ENCODE measurements at places on chromosomes 11 and 22.

DNA sequence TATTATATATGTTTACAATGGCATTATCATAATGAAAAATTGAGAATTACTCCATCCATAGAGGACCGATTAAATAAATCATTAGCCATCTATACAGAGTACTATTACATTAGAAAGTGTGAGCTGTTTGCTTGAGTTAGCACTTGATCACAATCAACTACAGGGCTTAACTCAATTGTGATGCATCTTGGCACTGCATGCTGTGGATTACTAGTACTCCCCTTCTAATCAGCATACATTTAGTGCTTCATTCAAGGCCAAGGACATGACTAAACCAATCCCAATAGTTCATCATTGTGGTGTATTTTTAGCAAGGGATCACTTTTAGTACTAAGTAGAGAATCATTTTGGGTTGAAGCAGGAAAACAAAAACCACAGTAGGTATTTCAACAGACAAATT, 23.5 kb upstream of the ARHGAP42 start:
- no peak for DNase-seq

DNA sequence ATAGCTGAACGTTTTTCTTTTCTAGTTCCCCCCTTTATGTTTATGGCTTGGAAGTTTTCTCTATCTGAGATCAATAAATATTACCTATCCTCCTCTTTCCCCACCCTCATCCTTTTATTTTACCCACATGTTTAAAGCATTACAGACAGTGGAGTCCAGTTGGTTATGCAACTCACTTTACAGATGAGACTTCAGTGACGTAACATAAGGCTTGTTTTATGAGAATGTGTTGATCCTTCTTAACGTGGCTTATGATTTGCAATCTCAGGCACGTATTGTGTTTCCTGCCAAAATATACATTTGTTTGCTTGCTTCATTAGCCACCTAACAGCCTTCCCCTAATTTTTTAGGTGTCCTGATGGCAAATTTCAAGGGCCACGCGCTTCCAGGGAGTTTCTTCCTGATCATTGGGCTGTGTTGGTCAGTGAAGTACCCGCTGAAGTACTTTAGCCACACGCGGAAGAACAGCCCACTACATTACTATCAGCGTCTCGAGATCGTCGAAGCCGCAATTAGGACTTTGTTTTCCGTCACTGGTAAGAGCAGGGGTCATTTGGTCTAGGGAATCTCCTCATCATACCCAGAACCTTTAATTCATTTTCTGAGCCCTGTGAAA, 36.6 kb downstream of the TMEM45B start:
- DNase-seq = no peak

DNA sequence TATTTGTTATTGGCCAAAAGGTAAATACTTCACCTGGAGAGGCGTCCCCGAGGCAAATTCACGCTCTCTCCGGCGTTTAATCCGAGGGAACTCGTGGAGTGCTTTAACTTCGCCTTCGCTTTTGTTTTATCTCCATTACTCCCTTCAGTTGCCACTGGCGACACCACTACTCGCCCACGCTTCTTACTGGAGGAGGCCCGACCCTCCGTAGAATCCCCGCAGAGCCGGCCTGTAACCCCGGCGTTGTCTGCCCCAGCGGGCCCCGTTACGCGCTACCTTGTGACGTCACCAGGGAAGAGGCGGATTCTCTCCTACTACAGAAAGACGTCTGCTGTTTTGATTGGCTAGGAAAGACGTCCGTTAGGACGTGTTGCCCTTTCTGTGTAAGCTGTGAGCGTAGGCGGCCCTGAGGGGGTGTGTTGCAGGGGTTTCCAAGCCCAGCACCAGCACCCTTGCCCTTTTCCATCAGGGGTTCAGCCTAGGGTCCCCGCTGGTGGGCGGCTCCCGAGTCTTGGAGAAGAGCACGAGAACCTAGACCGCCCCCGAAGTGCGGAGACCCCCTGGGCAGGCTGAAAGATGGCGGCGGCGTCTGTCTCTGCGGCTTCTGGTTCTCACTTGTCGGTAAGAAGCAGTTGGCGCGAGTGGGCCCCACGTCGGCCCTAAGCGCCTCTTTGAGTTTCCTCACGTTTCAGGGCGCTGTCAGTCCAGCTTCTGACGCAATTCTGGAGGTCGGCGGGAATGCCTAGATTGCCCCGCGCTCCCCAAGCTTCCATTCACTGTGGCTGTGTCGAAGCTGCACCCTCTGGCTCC, at the start of gene CEP57:
Gene CEP57 (plus strand): TSS at position 376 of the 810 bp plus-strand sequence. CDS start 201 bp downstream, at position 577.
- DNase-seq = peak; percentile 97

DNA sequence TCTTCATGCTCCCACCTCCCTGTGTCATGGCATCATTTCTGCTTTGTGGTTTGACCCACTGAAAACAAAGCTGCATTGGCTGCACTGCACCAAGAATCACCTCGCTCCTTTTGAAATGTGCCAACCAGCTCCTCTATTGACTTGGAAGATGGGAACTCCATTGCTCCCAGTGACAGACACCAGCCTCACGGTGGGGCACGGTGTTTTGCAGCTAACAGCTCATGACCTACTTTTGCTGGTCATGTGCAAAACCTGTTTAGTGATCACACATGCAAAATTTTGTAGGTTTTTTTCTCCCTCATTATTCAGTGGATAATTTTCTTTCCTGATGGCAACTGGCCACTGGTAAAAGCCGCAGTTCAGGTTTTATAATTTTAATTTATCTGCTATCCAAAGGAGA, 36.8 kb downstream of the ARFGAP2 start:
- DNase-seq = no peak

DNA sequence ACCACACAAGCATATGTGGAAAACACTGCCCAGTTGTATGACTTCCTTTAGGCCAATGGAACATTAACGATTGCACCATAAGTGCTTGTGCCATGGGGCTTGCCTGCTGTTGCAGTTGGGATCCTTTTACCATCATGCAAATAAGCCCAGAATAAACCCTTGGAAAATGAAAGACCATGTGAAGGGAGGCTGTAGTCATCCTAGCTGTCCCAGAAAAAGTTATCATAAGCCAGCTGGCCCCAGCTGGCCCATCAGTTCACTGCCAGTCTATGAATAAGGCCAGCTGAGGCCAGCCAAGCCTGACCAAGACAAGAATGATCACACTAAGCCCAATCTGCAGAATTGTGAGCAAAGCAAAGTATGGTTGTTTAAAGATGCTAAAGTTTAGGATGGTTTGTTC, 253.9 kb upstream of the ARHGAP20 start:
- no peak for DNase-seq

DNA sequence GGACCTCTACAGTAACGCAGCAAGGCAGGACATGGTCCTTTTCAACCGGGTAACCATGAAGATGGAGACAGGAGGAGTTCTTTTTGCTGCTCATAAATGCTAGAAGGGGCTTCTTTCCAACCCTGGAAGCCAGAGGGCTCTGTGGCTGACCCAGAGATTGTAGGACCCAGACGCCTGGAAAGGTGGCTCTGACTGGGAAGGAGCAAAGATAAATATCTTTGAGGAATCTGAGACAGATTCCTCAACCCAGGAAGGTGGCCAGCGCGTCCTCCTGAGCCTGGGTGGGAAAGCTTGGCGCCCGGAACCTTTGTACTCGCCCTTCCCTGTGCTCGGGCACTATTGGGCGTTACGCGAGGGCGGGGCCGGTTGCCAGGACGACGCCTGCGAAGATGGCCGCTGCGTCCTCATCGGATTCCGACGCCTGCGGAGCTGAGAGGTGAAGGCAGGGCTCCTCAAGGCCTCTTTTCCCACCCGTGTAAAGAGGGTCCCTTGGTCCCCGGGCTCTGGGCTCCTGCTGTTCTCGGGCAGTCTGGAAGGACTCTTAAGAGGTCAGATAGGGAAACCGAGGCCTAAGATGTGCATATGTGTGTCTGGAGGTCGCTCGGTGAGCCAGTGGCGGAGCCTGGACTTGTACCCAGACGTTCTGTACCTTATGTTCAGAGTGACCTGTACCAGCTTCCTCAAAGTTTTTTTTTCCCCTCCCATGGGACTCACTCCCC, at the start of gene BBS1:
Gene BBS1 (plus strand): TSS at position 365 of the 719 bp plus-strand sequence. CDS start 25 bp downstream, at position 390.
- peak; percentile 91 for DNase-seq

DNA sequence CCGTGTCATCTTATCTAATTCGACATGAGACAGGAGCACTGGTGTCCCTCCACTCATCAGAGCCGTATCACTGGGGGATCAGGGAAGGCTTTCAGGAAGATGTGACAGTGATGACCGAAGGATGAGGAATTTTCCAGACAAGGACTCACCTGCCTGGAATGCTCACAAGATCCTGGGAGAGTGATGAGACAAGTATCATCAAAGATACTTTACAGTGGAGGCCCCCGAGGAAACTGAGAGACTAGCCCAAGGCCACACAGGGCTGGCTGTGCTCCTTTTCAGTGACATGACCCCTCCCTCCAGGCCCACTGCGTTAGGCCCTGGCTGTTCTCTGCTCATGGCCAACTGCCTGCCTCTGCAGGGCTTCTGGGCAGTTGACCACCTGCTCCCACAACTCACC, 13.0 kb downstream of the CLPB start:
- DNase-seq = no peak

GRCh38 chr11:11306855-11307254, 46.2 kb downstream of the CSNK2A3 start:
- DNase-seq = no peak

DNA sequence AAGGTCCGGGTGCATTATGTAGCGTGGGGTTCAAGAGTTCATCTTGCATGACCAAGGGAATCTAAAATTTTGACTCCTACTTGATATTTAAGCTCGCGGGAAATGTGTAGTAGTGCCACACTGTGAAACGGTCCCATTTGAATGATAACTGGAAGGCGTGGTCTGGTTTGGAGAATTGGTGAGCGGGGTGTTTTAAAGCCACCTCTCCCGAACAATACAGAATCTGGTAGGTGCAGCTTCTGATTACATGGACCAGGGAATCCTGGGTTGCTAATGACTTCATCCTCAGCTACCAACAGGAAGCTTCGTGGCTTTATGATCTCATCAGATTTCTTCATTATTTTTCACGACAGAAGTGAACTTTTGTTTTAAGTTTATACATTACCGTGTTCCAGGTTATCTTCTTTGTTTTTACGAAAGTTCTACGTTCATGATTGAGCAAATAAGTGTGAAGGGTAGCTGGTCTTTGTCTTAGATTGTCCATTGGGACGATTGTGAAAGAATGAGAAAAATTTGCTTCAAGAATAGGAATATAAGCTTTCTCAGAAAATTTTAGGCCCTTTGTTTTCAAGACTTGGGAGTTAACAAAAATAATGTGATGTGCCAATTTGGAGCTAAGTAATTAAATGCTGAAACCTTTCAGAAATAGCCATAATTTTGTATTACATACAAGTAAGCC, 1.7 kb downstream of the QSER1 start:
- DNase-seq = peak; percentile 13

- no peak for DNase-seq
These were observed 35.7 kb downstream of the LRRC32 start for GRCh38 chr11:76634886-76635285.

- no peak for DNase-seq
These were observed 45.0 kb downstream of the EIF3F start for GRCh38 chr11:8032122-8032521.

DNA sequence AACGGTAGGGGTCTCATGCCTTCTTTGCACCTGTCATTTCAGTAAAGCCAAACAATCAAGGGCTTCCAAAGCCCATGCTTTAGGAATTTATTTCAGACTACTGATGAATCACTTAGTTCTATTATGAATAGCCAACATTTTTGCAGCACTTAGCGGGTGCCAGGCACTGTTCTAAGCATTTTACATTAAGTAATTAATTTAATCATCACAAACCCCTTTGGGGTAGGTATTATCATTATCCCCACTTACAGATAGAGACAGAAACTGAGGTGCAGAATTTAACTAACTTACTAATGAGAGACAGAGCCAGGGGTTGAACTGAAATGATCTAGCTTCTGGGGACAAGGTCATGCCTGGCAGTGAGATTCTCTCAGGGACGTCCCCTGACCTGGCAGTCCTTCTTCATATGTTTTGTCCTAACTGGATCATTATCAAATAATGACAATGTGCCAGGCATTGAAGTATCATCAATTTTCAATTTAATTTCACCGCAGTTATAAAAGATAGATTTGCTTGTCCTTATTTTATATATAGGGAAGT, 31.7 kb upstream of the NAV2 start:
- no peak for DNase-seq

- no peak for DNase-seq
These were observed 11.1 kb downstream of the PLAAT3 start for GRCh38 chr11:63603180-63603518.

- DNase-seq = peak; percentile 83
These were observed 27.3 kb downstream of the CTR9 start for GRCh38 chr11:10778217-10778970.

DNA sequence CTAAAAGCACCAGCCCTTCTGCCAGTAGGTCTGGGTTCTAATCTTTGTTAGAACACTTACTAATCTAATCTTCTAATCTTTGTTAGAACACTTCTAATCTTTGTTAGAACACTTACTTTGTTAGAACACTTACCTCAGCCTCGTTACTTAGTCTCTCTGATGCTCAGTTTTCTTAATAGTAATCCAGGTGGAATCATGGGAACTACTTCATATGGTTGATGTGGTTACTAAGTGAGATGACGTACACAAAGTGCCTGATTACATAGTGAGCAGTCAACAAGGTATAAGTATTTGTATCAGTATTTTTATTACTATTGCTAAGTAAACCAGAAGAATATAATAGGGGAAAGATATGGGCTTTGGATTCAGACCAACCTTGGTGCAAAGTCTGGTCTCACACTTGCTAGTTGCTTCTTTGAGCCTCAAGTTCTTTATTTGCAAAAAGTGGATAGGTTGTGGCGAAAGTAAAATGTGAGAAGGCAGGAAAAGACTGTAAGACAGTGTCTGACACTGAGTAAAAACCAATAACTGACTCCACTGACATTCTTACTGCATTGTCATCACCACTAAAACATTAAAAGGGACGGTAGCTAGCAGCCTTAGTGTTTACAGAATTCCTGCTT, 83.7 kb downstream of the TRAF6 start:
- DNase-seq = no peak

- no peak for DNase-seq
These were observed 187.0 kb downstream of the DSCAML1 start for GRCh38 chr11:117610045-117610444.

GRCh38 chr22:49538006-49538405, 289.7 kb downstream of the BRD1 start:
- no peak for DNase-seq

- DNase-seq = no peak
These were observed 722.6 kb upstream of the TENM4 start for GRCh38 chr11:80163441-80163840.

Measured in BE2C (cell line).